CD8-positive, alpha-beta memory T cell (primary cell): ENCODE measurements at places on chromosomes 3 and 15.

DNA sequence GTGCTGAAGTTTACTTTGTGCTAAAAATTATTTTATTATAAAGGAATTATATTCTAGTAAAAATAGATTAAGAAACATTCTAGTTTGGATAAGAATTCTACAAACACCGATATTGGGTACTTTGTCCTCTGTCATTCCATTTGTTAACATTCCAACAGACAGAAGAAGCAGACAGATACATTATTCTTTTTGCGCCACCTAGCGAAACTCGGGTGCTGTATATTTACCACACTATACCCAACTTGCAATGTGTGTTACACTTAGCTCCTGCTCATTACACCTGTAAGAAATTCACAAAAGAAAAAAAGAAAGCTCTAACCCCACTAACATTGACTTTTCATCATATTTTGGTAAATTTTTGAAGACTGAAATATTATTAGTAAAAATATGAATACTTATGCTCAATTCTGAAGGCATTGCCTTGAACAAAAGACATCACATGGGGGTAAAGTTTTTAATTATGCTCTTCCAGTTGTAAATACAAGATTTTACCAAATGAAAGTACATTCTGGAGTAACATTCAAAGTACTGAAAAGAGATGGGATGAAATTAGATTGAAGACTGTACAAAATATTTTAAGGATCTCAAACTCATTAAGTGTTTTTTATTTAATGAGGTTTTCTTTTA is 136.5 kb upstream of the MLF1 start:
- DNase-seq = no peak

- no peak for DNase-seq
Observed at GRCh38 chr3:190435618-190436017, 14.1 kb downstream of the TMEM207 start.

DNA sequence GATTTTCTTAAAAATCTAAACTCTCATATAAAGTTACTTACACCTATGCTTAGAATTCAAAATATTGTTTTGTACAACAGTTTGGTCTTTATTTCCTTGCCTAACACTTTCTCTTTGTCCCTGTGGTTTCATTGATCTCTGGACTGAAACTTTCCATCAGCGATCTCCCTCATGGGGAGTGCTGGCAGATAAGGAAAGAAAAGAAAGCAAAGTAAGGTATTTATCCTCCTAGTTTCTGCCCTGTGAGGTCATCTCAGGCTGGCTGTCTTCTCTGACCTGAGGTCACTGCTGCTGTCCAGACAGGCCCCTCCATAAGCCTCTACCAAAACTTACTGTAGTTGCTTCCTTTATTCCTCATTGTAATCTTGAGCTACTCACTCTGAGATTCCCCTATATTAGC is 57.9 kb upstream of the EPHA6 start:
- DNase-seq = no peak

- DNase-seq = no peak
Observed at GRCh38 chr3:146138902-146139301, 22.1 kb downstream of the PLOD2 start.

- no peak for DNase-seq
Observed at GRCh38 chr3:99645277-99646106, 7.1 kb downstream of the COL8A1 start.

DNA sequence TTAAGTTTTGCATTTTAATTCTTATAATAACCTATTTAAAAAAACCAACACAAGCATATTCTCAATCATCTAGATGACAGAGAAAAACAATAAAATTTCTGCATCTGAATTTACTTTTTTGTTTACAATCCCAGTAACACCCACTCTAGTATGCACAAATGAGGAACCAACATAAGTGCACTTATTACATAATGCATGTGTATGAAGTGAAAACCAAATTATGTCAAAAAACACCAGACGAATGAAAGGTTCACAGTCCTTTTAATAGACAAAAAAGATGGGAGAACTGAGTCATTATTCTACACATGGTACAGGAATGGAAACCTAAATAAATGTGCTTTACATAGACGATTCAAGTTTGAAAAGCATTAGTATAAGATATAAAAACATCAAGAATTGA is 91.7 kb downstream of the NR1I2 start:
- DNase-seq = no peak

DNA sequence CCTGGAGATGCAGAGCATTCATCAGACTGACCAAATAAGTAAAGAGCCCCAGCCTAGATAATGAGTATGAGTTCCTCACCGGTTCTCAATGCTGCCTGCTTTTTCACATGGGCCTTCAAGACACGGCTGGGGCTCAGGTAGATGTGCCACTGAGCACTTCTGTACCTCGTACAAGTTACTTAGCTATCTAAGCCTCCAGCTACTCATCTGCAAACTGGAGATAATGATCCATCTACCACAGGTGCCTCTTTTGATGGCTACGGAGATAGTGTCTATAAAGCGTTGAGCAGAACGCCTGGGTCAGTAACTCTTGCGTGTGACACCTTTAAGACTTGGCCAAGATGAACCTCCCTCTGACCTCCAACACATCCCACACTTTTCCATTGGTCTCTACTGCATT is 56.3 kb downstream of the CCR4 start:
- DNase-seq = no peak

GRCh38 chr15:43408789-43409188 is 37.9 kb downstream of the TUBGCP4 start:
- DNase-seq = no peak

DNA sequence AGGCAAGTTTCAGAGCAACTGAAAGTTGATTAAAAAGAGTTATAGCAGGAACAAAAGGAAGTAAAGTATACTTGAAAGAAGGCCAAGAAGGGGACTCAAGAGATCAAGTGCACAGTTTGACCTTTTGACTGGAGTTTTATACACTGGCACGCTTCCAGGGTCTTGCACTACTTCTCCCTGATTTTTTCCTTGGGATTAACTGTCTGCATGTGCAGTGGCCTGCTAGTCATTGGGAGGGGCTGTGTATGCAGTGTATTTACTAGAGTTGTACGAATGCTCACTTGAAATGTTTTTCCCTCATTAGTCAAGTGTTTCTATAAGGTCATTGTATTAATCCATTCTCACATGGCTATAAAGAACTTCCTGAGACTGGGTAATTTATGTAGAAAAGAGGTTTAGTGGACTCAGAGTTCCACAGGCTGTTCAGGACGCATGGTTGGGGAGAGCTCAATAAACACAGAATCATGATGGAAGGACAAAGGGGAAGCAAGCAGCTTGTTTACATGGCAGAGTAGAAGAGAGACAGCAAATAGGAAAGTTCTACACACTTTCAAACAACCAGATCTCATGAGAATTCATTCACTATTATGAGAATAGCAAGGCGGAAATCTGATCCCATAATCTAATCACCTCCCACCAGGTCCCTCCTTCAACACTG is 571.8 kb downstream of the ZPLD1 start:
- no peak for DNase-seq

DNA sequence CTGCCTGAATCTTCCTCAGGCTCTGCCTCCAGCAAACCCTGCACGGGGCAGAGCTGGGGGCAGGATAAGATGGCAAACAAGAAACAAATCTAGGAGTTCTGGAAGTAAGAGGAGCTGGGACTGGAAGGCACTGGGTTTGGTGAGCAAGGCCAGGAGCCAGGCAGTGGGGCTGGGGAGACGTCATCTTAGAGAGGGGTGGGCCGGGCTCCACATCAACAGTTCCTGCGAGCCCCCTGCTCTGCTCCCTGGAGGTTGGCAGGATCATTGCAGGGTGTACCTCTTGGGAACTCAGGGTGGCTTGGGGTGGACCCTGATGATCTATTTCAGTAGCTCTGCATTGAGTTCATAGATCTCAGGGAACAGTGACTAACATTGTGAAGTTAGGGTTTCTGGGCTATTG is 87.3 kb upstream of the PRR23E start:
- no peak for DNase-seq

GRCh38 chr15:74428442-74428787 is 5.3 kb downstream of the SEMA7A start:
- DNase-seq = no peak

GRCh38 chr3:161163297-161163696 is 57.8 kb upstream of the NMD3 start:
- no peak for DNase-seq

DNA sequence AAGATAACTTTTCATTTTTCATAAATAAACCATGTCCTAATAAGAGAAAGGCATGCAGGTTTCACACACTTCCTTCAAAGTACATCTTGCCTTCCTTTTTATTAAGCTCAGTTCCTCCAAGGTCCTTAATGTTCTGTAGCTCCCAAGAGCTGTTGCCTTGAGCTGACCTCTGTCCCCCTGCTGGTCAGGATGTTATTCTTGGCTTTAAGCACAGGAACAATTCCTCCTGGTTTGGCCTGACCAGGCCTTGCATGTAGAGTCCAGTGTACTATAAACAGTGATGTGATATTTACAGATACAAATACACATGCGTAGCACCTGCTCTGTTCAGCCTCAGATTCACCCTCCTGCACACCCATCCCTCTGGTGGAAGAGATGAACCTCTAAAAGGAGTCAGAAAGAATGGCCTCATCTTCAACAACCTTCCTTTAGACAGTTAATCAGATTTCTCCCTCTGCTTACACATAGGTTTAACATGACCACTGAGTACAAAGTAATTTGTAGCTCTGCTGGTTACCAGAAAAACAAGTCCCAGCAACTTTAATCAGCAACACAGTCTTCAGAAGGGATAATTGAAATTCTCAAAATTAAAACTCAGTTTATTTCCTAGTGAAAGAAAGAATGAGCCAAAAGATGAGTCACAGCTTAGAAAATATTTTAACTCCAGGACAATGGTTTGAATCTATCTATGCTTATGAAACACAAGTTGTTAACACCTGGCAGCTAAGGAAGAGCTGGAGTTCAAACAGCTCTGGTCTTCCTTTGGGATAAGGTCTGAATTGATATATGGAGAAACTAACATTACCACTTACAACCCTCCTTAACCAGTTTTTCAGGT is 46.5 kb downstream of the PTPN9 start:
- DNase-seq = no peak

DNA sequence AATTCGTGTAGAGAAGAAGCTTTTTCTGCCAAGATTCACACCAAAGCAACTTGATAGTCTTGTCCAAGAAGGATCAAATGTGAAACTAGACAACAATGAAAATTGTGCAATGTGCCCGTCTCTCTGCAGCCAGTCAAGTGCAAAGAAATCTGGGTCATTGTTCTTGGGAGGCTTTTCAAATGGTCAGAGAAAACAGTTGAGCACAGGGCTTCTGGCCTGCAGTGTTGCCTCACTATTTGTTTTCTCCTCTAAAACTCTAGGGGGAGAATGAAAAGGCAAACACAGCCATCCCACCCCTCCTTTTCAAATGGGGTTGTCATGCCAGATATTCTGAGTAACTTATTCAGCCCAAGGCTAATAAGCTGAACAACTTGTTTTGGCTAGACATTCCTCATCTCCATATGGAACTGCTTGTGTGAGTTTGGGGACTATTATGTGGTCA is 417.6 kb upstream of the CDIN1 start:
- no peak for DNase-seq

- DNase-seq = no peak
Observed at GRCh38 chr3:178545337-178545736, 9.1 kb downstream of the KCNMB2 start.

DNA sequence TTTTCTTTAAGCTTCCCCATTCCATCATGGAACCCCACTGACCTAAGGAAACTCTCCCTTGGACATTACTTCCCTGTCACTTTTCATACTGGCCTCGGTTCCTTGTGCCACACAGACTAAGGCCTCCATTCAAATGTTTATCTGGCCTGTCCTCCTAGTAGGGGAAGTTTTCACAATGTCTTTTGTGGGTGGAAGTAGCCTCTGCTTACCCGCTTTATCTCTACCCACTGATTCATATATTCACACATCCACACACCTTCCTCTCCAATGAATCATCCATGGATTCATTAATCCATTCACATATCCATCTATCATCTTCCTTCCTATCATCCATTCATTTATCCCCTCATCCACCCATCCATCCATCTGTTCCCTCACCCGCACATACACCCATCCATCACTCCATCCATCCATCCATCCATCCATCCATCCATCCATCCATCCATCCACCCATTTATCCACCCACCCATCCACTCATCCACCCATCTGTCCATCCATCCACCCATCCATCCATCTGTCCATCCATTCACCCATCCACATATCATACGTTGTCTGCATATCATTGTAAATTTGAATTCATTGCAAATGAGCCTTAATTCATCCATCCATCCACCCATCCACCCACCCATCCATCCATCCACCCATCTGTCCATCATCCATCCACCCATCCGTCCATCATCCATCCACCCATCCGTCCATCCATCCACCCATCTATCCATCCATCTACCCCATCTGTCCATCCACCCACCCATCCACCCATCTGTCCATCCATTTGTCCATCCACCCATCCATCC is 49.1 kb downstream of the IQSEC1 start:
- DNase-seq = no peak

DNA sequence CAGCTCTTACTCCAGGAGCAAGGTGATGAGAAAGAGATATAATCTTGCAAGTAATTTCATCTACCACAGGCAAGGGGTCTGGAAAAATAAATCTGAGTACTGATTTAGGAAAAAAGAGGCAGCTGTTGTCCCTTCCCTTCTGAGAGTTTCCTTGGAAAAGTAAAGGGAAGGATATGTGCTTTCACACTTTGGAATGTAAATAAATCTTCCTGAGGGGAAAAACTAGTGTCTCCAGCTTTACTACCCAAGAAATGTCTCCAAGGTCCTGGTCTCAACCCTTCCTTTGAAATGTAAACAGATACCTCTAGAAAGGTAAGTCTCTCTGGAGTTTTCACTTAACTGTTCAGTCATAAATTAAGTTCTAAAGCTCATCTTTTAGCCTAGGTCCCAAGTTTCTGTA is 102.6 kb downstream of the DPH6 start:
- DNase-seq = no peak

GRCh38 chr15:68321229-68321628 is 43.7 kb downstream of the FEM1B start:
- no peak for DNase-seq

DNA sequence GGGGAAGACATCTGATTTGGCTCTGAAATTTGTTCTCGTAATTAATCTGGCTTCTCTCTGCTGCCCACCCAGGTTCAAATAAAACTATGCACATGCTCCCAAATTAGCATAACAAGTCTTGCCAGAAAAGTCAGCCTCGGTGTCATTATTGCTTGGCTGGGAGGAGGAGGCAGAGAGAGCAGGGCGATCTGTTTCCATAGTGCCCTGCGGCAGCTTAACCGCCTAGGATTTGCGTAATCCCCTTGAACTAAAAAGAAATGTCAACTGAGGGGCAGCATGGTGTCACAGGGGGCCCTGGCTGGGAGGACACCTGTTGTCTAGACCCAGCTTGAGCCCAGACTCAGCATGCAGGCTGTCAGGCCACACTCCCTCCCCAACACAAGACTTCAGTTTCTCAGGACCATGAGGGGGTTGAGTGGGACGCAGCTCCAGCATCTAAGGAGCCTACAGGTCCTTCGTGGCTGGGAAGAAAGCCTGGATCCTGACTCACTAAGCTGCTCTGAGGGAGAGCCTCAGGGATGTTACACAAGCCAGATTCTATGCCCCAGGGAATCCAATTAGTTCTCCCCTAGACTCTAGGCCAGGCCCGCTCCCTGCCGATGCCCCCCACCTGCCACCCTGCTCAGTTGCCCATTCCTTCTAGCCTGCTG is 17.3 kb downstream of the MRPS11 start:
- no peak for DNase-seq
